ENCODE measurements at places on chromosomes 12 and 14.

DNA sequence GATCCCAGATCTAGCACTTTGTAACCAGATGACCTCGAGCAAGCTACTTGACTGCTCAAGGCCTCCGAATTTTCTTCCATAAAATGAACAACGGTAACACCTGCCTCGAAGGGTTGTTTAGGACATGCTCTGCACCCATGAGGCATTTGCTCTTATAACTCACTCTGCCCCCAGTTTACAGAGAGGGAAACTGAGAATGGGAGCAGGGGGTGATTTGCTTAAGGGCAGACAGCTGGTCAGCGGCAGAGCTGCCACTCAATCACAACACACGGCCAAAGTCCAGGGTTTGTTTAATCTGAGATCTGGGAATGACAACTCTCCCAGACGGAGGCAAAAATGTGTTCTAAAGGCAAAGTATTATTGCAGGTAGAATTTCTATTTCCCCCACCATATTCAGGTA, 156.3 kb downstream of the RIMBP2 start:
- no peak for DNase-seq

GRCh38 chr14:69572030-69572840, 2.4 kb downstream of the CCDC177 start:
- no peak for DNase-seq

GRCh38 chr14:32934073-32934880, 4.4 kb upstream of the NPAS3 start:
- no peak for DNase-seq

- no peak for DNase-seq
These were observed 2.6 kb downstream of the YAF2 start for GRCh38 chr12:42235426-42235825.

- no peak for DNase-seq
These were observed 140.8 kb downstream of the SCARB1 start for GRCh38 chr12:124722878-124723277.

GRCh38 chr14:105944632-105945610, 418.5 kb downstream of the TMEM121 start:
- DNase-seq, result no peak

GRCh38 chr12:45504316-45505010, 225.0 kb upstream of the ARID2 start:
- DNase-seq, result no peak

DNA sequence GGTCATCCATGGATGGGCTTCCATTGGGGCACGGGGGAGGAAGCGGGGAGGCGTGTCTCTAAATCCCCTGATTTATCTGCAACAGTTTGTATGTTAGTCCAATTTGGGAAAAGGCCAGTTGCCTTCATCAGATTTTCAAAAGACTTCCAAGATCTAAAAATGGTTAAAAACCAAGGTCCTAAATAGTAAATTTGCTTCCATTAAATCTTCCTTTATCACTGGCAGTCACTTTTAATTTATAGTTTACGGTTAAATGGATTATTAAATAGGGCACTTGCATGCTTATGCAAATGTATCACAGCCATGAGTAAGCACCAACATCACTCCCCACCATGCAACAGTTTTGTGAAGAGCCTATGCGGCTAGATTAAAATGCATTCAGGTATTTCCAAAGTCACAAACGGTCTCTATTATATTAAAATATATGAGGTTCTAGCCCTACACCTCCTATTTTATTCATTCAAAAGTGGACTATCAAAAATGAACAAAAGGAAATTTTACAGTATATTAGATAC, 108.2 kb upstream of the GPHB5 start:
- DNase-seq, result no peak

DNA sequence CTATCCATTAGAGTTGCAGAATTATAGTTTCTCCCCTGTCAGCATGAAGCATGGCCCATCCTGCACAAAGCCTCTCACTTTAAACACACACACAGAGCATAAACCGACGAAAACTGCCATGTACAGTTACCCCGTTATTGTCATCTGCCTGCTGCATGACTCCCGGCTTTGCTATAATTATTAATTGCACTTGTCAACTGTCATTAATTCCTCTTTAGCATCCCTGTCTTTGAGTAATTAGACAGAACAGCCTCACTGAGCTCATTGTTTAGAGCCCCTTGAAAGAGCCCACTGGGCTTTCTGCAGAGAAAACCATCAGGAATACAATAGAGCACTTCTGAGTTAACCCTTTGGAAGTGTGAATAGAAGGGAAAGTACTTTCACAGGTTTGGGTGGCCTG, 307.2 kb upstream of the SOX5 start:
- DNase-seq, result no peak

Measured in activated gamma-delta T cell (primary cell).